Stimulated activated CD4-positive, alpha-beta T cell treated with anti-CD3 and anti-CD28 coated beads, TNF-alpha, amount 100 ng/mL, for 48 hours (primary cell): ENCODE measurements at places on chromosomes 6 and 20.

GRCh38 chr20:19336631-19337030, 124.2 kb downstream of the SLC24A3 start:
- DNase-seq: no peak

GRCh38 chr20:36483919-36484808, 57.2 kb upstream of the MYL9 start:
- DNase-seq: no peak

GRCh38 chr20:17504898-17505635, 26.1 kb downstream of the BFSP1 start:
- DNase-seq: no peak

GRCh38 chr6:164579035-164579434, 730.4 kb downstream of the C6orf118 start:
- DNase-seq: no peak

GRCh38 chr6:170137176-170137891, 153.5 kb downstream of the DLL1 start:
- DNase-seq: no peak

DNA sequence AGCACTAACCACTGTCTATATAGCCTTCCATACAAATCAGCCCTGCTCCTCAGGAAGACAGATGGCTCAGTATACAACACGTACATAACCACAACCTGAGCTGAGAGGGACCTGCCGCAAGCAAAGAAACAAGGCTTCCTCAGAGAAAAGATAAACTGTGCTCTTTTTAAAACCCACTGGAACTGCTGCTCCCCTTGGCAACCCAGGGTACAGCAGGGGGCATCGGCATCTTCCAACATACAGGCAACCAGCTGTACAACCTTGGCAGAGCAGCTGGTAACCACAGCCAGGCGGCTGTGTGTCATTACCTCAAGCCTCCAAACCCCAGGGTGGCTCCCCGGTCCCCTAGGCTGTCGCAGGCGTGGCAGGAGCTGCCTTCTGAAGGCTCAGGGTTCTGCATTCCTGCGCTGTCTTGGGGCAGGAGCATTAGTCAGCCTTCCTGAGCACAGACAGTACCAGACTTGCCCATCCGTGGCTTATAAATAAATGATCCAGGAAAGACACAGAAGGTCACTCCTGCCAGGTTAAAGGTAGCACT, 249.5 kb downstream of the ADGRG6 start:
- DNase-seq: peak; percentile 34

DNA sequence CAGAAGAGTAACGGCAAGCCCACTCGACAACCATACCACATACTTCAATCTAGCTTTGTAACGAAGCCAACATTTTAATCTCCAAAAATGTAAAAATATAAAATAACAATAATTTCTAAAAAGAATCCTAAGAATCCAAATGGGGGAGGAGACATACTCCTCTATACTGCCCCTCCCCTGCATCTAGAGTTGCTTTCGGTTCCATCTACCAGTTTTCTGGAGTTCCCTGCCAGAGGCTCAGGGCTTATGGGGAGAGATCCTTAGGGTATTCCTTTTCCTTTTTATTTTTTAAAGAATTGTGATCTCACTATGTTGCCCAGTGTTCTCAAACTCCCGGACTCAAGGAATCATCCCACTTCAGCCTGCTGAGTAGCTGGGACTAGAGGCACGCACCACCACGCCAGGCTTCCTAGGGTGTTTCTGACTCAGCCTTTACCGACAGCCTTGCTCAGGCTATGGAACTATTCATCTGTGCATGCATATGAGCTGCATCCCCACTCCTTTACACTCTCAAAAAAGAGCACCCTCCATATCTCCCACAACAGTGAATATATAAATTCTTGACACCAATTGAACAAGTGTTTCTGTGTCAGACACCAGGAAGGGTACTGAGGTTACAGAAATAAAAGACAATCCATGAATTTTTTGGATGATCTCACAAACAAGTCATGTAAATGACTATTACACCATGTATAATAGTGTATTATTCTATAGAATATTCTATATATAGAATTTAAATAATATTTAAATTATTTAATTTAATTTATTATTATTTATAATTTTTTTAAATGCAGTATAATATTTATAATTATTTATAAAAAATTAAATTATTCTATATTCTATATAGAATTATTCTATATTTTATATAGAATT, 40.7 kb upstream of the UBR2 start:
- no peak for DNase-seq

DNA sequence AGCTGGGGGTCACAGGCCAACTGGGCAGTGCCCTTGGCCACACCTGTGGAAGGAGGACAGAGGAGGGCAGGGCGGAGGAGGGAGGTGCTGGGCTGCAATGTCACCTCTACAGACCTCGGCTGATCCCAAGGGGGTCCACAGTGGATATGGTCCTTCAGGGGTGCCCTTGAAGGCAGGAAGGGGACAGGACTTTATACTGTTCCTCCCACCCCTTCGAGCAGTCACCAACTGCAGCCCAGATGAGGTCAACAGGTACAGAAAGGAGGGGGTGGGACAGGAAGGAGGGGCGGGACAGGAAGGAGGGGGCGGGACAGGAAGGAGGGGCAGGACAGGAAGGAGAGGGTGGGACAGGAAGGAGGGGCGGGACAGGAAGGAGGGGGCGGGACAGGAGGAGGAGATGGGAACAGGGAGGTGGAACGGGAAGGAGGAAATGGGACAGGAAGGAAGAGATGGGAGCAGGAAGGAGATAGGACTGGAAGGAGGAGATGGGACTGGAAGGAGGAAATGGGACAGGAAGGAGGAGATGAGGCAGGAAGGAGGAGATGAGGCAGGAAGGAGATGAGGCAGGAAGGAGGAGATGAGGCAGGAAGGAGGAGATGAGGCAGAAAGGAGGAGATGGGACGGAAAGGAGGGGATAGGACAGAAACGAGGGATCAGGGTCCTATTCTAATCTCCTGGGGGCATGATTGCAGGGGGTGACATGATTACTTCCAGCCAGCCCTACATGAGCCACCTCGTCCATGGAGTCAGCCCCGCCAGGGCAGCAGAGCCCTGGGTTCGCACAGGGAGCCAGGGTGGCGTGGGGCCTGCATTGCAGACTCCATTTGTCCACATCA, 19.4 kb upstream of the MRGBP start:
- peak; percentile 51 for DNase-seq

- DNase-seq: no peak
These were observed 41.8 kb upstream of the NNAT start for GRCh38 chr20:37479266-37479665.

DNA sequence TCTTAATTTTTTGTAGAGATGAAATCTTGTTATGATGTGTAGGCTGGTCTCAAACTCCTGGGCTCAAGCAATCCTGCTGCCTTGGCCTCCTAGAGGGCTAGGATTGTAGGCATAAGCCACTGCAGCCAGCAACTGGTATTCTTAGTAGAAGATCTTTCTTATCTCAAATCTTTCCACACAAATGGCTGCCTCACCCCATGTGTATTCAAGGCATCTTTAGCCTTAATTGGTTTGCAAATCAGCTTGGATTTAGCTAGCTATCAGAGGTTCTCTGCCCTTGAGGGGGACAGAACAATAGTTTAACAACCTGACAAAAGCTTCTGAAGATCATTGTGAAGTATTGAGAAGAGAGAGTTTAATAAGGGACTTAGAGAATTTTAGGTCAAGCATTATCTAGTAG, 17.9 kb upstream of the ABRACL start:
- no peak for DNase-seq

DNA sequence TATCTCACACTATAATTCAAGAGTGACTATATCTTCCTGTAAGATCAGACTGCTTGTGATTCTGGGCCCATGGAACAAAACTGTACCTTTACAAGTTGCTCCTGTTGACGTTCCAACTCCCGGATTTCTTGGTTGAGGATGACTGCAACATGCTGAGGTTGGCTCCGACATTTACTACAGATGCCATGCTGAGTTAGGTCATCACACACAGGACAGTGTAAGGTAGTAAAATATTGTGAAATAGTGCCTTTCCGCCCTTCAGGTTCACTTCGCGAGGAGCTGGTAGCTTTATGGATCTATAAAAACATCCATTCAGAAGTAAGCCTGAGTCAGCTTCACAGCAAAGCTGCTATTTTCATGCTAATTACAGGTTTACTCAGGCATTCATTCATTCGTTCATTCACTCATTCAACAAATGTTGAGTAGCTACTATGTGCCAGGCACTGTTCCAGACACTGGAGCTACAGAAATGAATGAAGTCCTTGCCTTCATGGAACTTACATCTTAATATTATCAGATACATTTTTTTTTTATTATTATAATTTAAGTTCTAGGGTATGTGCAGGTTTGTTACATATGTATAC, 175.7 kb downstream of the REV3L start:
- no peak for DNase-seq

DNA sequence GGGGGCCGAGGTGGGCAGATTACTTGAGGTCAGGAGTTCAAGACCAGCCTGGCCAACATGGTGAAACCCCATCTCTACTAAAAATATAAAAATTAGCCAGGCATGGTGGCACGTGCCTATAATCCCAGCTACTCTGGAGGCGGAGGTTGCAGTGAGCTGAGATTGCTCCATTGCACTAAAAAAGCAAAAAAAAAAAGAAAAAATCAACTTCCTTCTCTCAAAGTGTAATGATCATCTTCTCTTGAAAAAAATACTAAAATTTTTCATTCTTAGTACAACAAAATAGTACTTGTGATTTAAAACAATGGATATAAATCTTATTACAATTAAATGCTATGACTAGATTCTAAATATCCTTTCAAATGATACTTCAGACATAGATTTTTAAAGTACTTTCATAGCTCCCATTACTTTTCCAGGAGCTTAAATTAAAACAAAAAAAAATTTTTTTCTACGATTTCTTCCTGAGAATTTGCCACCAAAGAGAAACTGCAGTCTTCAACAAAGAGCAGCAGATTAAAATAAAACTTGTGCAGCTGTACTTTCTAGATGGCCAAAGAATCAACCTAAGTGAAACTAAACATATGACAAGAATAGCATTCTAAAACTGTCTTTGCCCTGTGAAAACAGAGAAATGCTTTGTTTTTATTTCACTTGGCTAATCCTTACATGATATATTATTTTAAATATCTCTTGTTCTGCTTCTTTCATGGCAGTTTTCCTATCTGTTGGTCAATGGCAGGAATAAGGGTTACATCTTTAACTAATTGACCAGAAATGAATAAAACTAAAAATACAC, 75.2 kb downstream of the MAP3K5 start:
- no peak for DNase-seq

DNA sequence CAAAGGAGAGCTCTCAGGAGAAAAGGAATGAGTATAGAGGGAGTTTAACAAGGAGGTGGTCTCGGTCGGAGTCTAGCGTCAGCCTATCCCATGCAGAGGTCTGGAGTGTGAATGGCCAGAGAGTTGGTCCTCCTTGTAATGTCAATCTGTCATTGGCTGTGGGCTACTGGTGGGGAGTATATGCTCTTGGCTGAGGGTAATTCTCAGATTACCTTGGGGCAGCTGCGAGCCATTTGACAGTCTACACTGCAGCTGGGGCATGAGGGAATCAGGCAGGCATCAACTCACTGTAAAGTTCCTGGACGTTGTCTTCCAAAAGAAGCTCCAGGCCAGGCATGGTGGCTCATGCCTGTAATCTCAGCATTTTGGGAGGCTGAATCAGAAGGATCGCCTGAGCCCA, 48.1 kb downstream of the EBF4 start:
- no peak for DNase-seq

DNA sequence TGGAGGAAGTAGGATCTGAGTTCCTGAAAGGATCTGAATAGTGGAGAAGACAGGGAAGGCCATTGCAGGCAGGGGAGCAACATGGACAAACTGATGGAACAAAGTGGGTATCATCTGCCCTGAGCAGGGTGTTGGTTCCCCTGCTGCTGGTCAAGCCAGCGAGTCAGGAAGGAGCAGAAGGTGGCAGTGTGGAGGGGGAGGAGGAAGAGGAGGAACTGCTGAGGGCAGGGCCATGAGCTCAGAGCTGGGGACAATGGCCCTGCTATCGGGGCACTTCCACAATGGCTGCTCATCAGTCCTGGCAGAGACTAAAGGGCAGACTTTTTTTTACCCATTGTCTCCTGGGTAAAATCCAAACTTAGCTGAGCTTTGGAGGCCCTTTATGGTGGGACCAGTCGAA, 13.6 kb downstream of the CNBD2 start:
- no peak for DNase-seq

GRCh38 chr20:63100926-63101699, 94.3 kb upstream of the BHLHE23 start:
- DNase-seq: no peak

DNA sequence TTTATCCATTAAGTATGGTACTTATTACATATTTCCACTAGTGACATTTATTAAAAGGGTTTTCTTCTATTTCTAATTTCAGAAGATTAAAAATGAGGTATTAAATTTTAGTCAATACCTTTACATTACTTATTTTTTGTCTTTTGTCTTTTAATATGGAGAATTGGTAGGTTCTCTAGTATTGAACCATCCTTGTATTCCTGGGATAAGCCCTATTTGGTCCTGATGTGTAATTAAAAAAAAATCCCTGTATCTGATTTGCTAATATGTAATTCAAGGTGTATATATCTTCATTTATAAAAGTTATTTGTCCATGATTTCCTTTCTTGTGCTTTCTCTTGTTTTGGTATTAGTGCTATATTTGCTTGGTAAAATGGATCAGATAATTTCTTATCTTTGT, 153.7 kb downstream of the TRMT11 start:
- no peak for DNase-seq

GRCh38 chr6:34928695-34929094, 39.6 kb downstream of the ANKS1A start:
- no peak for DNase-seq

DNA sequence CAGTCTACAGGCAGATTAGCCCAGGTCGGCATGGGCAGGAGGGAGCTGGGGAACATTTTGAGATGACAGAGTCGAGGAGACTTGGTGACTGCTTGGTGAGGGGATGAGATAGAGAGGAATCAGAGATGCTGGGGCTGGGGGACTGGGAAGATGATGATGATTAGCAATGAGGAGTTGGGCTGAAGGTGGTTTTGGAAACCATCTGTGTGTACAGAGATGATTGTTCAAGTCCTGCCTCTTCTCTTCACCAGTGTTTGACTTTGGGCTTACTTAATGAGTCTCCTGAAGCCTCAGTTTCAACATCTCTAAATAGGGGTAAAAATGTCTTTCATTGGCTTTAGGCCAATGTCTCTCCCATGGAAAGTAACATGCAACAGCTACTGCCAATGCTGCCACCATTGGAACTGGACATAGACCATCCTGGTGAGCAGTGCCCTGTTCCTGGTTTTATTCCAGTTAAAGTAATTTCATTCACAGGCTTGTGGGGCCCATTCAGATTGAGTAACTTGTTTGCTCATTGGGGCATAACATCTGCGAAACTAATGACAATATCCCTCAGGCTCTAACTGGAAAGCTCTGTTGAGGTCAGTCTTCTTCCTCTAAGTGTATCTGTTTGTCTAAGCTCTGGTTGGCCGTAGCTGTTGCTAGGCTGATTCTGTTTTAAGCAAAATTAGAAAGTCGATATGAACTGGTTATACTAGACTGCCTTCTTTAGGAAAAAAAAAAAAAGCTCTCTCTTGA, 99.1 kb downstream of the ARMC2 start:
- DNase-seq: no peak

- DNase-seq: no peak
These were observed 45.9 kb downstream of the RIPOR3 start for GRCh38 chr20:50645253-50646068.
